Activated T-cell treated with anti-CD3 and anti-CD28 coated beads for 1 hour (primary cell): ENCODE measurements at places on chromosomes 12 and 14.

DNA sequence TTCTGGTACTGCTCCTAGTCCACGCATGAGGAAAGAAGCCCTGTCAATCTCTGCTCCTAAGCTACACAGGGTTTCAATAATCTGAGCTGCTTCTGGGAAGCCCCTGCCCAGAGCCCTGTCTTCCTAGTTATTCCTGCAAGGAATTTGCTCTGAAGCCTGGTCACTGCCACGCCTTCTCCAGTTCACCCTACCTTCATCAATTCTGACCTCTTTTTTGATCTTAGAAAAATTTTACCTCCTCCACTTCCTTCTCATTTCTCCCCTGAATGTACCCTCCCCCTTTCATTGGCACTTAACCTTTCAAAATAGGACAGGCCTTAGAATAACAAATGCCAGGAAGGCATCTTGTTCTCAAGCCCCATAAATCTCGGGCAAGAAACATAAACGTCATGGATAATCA, 14.9 kb upstream of the LRRK2 start:
- DNase-seq, result no peak

GRCh38 chr14:68666236-68666635, 126.6 kb downstream of the ZFP36L1 start:
- DNase-seq, result no peak

DNA sequence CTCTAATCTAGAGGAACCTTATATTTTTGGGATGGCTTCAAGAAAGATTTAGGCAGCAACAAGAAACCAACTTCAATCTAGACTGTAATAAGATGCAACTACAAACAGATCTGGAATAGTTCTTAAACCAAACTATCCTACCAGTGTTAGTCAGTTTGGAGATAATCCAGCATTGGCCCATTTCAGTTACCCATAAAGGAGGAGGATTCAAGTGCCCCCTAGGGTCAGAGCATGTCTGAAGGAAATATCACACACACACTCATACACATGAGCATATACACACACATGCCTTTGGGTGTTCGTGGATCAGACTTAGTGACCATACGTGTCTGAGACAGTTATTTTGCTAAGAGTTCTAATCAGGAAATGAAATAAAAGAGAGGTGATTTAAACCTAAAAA, 261.2 kb downstream of the ADAMTS20 start:
- DNase-seq, result no peak

DNA sequence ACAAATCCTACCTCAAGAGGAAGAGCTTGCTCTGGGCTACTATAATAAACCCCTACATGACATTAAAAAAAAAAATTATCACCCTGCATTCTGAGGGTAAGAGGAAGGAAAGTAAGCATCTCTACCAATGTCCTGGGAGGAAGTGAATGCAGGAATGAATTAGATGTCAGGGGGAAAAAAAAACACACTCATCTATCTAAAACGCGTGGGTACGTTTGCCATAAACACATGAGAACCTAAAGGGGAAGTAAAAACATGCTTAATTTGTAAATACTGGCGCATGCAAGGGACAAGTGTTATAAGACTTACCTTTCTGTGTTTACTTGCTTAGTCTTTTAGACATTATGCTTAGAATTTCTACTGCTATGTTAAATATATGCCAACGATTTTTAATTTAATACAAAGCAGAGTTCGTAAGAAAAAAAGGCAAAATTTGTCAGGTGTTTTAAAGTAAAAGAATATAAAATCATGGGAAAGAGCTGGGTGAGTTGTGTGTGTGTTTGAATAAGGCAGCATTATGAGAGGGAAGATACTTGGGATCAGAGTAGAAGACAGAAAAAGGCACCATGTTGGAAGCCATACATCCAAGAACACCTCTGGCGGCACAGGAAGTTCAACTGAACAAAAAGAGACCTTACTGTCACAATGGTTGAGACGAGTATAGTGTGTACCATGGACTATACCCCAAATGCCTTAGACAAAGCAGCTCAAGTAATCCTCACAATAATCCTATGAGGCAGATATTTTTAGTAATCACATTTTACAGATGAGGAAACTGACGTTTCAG, 1.5 kb downstream of the TMED8 start:
- DNase-seq, result no peak

- DNase-seq, result no peak
Observed at GRCh38 chr14:41925409-41925808, 318.7 kb downstream of the LRFN5 start.

- peak; percentile 22 for DNase-seq
Observed at GRCh38 chr14:30656190-30656632, 34.1 kb downstream of the SCFD1 start.

GRCh38 chr14:101215927-101216326, 312.4 kb upstream of the RTL1 start:
- no peak for DNase-seq

- no peak for DNase-seq
Observed at GRCh38 chr12:24177889-24178288, 228.4 kb upstream of the SOX5 start.

- DNase-seq, result no peak
Observed at GRCh38 chr12:93803424-93803807, 126.2 kb downstream of the CRADD start.

DNA sequence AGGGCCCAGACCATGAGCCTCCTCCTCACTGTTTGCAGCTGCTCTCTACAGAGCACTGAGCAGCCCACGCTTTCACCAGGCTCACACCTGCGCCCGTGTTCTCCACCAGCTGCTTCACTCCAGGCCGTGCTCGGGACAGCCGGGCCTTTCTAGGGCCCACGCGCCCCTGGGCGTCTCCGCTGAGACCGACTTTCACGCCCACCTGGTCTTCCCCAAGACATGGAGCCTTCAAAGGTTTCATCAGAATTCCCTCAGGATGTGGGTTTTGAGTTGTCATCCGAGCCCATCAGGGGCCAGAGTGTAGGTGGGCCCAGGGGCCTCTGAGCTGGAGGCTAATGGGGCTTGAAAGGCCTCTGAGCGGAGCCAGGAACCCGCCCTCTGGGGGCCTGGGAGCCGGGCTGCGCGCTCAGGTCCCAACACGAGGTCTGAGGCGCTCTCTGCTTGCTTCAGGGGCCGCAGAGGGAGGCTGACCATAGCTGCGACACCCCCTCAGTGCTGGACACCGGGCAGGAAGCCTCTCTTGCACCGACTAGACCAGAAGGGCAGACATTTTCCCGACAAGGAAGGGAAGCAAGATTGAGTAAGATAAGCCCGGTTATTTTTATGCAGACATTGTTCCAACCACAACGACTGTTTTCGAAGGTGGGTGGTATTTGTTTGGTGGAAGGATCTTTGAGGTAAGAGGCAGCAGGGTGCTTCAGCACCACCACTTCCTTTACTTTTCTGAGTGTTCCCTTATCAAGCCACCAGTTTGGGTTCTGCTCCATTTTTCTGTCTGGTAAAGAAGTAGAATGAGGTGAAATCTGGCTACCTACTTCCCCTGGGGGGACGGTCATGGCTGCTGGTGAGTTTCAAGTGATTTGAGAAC, 125.0 kb upstream of the FUT8 start:
- peak; percentile 37 for DNase-seq

- no peak for DNase-seq
Observed at GRCh38 chr12:109064143-109064542, 11.8 kb downstream of the USP30 start.

- DNase-seq, result no peak
Observed at GRCh38 chr14:100131181-100131580, 28.3 kb downstream of the DEGS2 start.

DNA sequence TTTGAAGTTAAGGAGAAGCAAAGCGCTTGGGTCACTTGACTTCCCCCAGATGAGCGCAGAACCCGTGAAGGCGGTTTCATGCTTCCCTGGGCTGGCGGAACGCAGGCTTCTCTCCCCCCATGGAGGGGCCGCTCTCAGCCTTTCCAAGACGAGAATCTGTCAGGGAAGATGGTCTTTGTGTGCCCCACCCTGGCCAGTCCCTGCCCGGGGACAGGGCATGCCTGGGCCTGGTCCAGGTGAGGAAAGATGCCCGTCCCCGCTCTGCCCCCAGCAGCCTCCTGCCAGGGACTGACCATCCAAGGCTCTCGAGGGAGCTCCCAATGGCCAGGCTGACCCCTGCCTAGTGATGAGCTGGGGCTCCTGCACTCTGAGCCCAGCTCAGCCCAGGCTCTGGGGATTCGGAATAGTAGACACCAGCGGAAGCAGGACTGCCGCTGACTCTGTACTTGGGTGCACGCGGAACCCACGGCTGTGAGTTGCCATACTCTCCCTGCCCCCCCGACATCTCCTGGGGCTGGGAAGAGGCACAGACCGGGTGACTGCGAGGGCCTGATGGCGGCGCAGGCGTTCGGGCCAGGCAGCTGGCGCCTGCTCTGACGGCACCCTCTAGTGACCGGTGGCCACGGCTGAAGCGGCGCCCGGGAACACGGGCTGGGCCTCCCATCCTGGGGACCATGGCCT, 142.2 kb upstream of the FKBP4 start:
- no peak for DNase-seq

DNA sequence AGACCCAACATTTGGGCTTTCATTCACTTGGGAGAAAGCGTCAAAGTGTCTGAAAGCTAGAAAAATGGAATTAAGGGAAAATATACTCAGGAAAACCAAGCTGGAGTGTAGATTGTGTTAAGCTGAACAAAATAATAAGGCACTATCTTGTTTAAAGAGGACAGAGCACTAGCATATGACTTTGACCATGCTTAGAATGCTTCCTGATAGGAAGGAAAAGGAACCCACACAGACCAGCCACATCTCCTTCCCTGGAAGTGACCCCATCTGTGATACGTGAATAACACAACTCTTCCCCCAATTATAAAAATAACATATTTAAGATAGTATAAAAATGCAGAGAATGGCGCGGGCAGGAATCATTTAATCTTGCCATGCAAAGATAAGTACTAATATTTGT, 94.7 kb upstream of the BCL2L14 start:
- DNase-seq, result no peak

- DNase-seq, result no peak
Observed at GRCh38 chr12:57848208-57848607, 1.7 kb upstream of the CTDSP2 start.

DNA sequence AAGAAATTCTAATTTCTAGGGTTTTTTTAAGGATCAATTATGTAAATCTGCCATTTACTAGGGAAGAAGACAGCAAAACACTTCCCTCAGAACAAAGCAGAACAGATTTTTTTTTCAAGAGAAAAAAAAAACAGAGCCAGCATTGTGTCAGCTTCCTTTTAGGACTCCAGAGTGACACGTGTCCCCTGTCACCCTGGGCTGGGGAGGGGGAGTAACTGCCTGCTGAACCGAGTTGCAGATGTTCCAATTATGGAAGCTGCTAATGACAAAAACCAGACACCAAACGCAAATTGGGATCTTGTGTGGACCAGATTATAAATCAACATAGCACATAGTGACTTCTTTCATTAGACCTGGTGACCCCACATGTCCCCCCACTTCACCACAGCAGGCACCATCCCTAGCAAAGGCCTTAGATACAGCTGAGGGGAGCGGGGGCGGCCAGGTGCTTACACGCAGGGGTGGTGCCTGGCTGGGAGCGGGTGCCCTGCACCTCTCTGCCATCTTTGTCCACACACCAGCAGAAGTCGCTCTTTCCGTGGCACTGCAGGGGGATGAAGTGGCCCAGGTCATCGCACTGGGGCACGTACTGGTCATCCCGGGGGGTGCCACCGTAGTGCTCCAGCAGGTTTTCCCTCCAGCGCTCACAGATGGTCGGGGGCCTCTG, 25.4 kb downstream of the RTRAF start:
- no peak for DNase-seq

DNA sequence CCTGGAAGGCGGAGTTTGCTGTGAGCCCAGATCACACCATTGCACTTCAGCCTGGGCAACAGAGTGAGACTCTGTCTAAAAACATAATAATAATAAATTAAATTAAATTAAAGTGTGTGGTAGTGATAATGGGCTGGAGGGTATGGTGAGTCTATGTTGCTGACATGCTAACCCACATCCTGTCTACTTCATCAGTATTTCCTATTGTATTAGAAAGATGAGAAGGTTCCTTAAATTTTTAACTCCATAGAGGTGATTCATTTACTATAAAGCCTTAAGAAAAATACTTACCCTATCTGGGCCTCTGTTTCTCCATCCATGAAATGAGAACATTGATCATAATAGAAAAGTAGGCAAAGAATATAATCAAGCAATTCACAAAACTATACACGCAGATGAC, 280.5 kb downstream of the FBXL14 start:
- no peak for DNase-seq

GRCh38 chr12:17062267-17063036, 456.5 kb upstream of the LMO3 start:
- DNase-seq, result no peak

DNA sequence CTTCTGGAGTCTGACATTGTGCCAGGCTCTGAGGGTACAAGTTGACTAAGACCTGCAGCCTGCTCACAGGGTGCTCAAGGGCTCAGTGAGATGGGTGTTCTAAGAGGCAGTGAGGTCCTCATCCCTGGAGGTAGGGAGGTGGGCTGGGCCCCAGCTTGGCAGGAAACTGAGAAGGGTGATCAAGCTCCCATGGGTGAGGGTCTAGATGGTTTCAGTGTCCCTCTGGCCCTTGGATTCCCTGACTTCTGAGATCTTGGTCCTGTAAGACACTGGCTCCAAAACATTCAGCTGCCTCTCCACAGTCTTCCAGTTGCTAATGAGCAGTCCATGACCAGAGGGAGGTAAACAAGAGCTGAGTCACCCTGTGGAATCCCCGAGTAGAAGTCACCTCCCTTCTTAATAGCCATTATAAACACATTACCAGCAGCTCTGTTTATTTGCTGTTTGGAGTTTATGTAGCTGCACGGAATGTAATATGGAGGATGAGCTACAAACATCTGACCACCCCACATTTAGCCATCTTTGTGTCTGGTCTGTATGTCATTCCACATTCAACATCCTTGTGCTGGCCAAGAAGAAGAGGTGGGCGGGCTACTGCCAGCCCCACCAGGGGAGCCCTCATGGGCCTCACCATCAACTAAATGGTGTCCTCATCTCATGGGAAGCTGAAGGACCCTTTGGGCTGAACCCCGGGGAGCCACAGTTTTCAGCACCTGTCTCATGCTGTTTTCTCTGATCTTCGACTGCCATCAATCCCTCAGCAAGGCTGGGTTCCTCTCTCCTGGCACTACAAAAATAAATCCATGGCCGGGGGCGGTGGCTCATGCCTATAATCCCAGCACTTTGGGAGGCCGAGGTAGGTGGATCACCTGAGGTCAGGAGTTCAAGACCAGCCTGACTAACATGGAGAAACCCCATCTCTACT, 37.2 kb upstream of the BDKRB2 start:
- DNase-seq, result no peak

- DNase-seq, result no peak
Observed at GRCh38 chr14:66009089-66009488, 477.1 kb upstream of the CCDC196 start.

DNA sequence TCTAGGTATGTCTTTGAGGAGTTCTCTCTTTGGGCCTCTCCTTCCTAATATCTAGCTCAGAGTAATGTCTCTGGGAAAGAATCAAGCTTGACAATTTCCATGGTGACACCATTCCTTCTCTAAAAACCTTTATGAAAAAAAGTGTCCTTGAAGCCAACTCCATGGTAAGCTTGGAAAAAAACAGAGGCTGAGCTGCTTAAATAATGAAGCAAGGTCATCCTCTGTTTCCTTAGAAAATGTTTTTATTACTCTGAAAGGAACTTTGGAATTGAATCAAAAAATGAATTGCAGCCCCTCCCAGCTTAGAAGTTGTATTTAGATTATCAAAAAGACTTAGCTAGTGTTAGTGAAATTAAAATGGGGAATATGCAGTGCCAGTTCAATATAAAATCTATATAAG, 166.1 kb upstream of the KITLG start:
- no peak for DNase-seq

- no peak for DNase-seq
Observed at GRCh38 chr12:11731042-11731357, 81.5 kb downstream of the ETV6 start.
